ENCODE measurements at places on chromosomes 7 and 10.

DNA sequence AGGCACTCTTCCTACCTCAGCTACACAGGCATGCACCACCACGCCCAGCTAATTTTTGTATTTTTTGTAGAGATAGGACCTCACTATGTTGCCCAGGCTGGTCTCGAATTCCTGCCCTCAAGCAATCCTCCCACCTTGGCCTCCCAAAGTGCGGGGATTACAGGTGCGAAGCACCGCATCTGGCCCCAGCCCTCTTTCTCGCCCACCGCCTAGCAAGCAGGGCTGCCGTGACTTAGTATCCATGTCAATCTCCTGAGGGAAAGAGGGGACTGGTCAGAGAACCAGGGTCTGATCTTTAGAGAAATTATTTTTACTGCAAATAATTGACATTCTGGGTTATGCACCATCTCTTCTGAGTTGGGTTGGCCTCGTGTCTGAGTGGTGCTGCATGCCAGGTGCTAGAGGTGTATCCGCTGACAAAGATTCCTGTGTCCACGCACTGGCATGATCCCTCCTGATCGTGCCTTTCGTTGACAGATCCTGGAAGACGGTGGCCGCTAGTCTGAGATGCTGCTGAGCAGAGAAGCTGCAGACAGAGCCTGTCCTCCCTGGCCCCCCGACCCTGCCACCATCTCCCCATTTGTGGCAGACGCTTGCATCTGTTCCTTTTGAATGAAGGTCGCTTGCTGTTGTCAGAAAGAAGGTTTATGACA, 22.7 kb downstream of the WIPI2 start:
- no peak for DNase-seq

- DNase-seq, result no peak
Measured at GRCh38 chr10:44873160-44873559, 38.0 kb upstream of the TMEM72 start.

GRCh38 chr10:47442351-47442750, 41.6 kb downstream of the ANXA8 start:
- no peak for DNase-seq

GRCh38 chr10:90787393-90788198, 70.2 kb downstream of the HTR7 start:
- no peak for DNase-seq

GRCh38 chr7:80249619-80250295, 115.1 kb downstream of the GNAI1 start:
- DNase-seq, result no peak

DNA sequence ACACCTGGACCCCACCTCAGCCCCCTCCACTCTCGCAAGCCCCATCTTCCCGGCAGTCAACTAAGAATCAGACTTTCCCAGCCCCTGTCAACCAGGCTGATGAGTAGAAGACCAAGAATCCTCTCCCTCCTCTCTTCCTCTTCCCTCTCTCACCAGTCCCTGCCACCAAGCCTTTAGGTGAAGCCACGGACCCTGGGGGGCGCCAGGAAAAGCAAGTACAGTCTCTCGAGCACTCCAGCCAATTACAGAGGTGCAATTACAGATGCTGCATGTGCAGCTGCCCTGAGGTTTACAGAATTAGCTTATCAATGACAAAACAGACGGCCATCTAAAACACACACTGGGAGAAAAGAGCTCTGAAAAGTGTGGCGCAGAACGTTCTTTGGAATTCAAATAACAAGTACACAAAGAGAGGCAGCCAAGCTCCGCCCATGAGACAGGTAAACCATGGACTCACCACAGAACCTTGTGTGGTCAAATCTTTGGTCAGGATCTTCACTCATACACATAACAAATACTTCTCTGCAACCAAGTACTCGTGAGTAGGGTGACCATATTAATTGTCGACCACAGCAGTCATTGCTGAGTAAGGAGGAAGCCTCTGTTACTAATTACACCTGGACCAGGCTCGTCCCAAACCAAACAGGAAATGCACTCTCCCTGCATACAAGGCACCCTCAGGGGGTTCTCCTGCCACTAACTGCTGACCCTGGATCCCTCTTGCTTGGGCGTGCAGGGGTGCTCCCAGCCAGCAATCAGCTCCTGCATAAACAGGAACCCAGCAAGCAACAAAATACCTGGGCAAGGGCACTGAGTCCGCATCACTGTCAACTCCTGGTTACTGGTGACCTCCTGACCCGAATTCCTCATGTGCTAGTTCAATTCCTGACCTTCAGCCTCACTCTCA, 189.2 kb downstream of the FAM107B start:
- no peak for DNase-seq

GRCh38 chr7:32069116-32069650, 1.0 kb downstream of the PDE1C start:
- no peak for DNase-seq

- DNase-seq, result no peak
Measured at GRCh38 chr7:6480323-6480660, 32.5 kb upstream of the DAGLB start.

DNA sequence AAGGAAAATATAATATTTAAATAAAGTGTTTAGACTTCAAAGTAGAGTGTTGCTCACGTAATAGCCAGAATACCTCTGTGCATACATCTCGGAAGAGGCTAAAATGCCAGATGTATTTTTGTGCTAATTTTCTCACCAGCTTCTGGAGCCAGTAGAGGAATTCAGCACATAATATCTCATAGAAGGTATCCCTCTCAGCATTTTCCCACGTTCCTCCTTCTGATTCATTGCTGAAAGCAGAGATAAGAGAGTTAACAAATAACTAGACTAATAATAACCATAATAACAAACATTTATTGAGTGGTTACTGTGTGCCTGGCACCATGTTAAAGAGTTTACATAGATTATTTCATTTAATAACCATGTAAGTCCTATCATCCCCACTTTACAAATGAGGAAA, 123.6 kb downstream of the VTI1A start:
- DNase-seq, result no peak

GRCh38 chr10:178208-178607, 43.0 kb downstream of the ZMYND11 start:
- no peak for DNase-seq

DNA sequence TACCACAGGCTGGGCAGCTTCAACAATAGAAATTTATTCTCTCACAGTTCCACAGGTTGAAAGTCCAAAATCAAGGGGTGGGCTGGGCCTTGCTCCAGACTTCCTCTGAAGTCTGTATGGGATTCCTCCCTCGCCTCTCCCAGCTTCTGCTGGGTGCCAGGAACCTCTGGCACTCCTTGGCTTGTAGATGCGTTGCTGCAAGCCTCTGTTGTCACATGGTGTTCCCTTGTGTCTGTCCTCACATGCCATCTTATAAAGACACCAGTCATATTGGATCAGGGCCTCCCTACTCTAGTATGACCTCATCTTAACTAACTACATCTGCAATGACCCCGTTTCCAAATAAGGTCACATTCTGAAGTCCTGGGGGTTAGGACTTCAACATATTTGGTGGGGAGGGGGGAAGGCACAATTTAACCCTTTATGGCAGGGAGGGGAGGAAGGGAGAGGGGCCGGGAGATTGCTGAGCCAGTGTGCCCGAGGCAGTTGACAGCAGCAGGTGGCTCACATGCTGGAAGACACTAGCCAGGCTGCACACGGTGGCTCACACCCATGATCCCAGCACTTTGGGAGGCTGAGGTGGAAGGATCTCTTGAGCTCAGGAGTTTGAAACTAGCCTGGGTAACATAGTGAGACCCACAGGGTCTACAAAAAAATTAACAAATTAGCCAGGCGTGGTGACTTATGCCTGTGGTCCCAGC, 18.8 kb downstream of the ZNF282 start:
- no peak for DNase-seq

- no peak for DNase-seq
Measured at GRCh38 chr7:39535720-39536119, 30.5 kb upstream of the YAE1 start.

DNA sequence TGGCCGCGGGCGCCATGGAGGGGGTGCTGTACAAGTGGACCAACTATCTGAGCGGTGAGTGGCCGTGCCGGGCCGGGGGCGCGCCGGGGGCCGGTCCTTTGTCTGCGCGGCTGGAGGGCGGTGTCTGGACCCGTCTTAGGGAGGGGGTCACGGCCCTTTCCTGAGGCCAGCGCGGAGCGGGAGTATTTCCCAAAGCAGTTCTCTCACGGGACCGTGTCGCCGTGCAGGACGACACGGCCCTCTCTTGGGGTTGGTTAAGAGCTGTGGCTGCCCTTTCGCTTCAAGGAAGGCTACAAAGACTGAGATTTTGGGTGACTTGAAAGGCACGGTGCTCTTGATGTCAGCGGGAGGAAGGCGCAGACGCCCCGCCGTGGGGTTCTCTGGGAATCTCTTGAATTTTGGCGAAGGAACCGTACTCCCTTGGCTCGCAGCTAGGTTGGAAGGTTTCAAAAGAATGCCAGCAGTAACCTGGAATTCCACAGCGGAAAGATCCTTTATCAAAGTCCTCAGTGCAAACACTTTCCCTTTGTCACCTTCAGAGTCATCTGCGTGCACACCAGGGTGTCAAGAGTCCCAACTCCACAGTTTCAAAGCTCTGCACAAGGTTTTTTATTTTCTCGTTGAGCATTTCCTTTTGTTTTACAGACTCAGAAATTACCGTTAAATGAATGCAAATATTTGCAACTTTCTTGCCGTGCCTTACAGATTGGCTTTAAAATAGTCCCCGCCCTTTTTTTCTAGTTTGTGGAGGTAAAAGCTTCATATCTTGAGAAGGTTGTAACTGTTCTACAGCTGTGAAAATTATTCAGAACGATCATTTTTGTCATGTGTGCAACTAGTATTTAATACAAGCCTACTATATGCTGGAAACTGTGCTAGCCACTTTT, 780 bp downstream of the PLEKHA8 start:
- no peak for DNase-seq
